ENCODE measurements at places on chromosomes 13 and 19.

DNA sequence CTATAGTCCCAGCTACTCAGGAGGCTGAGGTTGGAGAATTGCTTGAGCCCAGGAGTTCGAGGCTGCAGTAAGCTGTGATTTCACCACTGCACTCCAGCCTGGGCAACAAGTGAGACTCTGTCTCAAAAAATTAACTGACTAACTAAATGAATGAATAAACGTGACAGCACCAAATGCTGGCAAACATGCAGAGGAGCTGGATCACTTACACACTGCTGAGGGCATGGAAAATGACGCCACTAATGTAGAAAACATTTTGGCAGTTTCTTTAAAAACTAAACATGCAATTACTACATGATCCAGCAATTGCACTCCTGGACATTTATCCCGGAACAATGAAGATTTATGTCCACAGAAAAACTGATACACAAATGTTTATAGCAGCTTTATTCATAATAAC is 31.3 kb upstream of the GTF3A start:
- no peak for DNase-seq

DNA sequence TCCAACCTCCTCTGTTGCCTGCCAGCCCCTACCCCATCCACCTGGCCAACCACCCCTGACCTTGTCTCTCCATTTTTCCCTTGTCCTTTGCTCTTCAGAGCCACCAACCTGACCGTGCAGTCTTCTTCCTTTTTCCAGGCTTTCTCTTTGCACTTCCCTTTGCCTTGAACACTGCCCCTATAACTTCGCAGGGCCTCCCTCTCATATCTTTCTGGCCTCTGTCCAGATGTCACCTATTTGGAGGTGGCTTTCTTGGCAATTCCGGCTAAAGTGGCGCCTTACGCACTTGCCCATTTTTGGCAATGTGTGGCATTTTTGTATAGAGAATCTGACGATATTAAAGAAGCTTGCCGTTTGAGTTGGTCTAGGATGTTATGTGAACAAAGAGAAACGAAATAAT is 844 bp downstream of the ZNF543 start:
- DNase-seq, result no peak

- DNase-seq, result no peak
Observed at GRCh38 chr13:45873491-45874325, 22.2 kb upstream of the SIAH3 start.

DNA sequence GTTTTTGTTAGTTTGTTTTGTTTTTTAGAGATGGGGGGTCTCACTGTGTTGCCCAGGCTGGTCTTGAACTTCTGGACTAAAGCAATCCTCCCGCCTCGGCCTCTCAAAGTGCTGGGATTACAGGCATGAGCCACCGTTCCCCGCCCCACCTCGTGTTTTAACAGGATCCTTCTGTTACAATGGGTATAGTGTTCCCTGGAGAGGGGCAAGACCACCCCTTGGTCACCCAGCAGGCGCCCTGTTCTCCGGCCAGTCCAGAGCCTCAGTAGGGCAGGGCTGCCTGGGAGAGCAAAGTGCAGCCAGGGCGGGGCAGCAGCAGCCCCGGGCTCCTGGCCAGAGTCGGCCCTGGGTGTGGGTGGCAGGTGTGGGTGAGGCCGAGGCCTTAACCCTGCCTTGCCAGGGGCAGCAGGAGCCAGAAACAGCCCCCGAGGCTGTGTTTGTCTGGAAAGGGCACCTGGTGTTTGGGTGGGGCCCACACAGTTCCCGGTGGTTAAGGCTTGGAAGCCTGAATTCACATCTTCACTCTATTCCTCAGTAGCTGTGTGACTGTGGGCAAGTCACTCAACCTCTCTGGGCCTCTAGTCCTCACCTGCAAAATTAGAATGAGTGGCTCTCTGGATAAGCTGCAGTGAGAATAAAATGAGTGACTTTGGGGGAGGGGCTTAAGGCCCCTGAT is 7.2 kb downstream of the VASP start:
- DNase-seq, result no peak

GRCh38 chr13:31264151-31264550 is 64.4 kb downstream of the B3GLCT start:
- DNase-seq, result no peak

DNA sequence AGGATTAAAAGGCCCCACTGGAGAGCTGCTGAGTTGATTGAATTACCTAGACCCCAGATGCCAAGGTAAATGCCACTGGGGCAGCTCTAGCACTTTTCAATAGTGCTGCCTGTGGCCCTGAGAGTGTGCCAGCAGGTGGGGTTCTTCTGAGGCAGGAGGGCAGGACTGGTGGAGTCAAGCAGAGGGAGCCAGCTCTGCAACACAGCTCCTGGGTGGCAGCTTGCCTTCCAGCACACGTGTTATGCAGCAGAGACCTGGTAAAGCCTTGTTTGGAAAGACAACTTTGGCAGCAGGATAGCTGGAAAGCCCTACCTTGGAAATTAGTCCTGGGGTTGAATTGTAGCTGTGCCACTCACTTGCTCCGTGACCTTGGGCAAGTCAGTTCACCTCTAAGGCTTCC is 306.6 kb downstream of the ATP8A2 start:
- DNase-seq, result no peak

- DNase-seq, result no peak
Observed at GRCh38 chr13:23600534-23600933, 30.3 kb downstream of the TNFRSF19 start.

DNA sequence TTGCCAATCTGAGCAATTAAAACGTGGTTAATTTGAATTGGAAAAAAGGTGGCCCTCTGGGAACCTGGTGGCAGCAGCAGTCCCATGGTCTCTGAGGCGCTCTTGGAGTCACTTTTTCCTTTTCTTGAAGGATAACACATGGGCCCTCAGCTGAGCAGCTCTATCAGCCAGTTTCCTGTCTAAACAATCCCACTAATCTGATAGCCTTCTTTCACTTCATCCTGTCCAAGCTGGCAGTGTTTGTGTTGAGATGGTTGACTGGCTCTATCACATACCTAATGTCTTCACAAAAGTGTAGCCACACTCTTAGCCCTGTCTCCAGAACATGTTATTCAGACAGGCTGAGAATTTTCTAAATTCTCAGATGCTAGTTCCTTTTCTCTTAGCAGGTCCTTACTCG is 10.7 kb downstream of the MZT1 start:
- DNase-seq, result no peak

DNA sequence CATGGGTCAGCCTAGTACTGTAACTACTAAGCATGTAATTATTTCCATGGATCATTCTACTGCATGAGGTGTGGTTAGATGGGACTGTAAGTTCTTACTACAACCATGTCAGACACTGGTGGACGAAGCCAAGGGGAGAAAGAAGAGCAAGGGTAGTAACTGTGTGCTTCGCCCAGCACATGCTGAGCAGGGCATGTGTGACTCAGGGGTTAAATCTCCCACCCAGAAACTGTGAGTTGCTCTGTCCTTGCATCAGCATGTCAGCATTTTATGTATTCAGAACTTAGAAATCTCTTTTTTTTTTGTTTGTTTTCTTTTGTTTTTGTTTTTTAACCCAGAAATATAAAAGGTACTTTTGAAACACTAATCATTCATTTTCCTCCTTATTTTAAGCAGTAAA is 436.6 kb upstream of the KLF12 start:
- DNase-seq, result no peak

DNA sequence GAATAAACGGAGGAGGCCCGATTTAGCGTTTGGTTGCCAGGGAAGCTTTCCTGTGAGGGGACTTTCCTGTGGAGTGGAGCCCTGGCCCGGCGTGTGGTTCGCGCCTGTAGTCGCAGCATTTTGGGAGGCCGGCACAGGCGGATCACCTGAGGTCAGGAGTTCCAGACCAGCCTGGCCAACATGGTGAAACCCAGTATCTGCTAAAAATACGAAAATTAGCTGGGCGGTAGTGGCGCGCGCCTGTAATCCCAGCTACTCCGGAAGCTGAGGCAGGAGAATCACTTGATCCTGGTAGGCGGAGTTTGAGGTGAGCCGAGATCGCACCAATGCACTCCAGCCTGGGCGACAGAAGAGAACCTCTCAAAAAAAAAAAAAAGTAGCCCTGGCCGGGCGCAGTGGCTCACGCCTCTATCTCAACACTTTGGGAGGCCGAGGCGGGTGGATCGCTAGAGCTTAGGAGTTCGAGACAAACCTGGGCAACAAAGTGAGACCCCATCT is 6.9 kb downstream of the KANK3 start:
- no peak for DNase-seq

DNA sequence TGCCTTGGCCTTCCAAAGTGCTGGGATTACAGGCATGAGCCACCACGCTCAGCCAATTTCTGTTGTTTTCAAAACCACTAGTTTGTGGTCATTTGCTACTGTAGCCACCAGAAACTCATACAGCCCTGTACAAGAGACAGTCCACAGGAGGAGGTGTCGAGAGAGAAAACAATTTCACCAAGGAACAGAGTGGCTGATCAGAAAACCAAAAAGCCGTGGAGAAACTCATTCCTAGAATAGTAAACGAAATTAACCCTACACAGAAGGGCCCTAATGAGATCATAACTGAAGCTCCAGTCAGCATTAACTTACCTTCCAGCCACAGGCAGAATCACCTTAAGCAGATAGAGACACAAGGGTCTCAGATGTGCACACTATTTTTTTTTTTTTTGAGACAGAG is 3.8 kb upstream of the CCDC124 start:
- no peak for DNase-seq

GRCh38 chr19:56577719-56578602 is 10.7 kb downstream of the ZNF470 start:
- DNase-seq, result no peak

- DNase-seq, result no peak
Observed at GRCh38 chr13:46775385-46776107, 21.4 kb downstream of the ESD start.

- DNase-seq, result peak; percentile 86
Observed at GRCh38 chr13:112885782-112886268, 83.2 kb upstream of the MCF2L start.

DNA sequence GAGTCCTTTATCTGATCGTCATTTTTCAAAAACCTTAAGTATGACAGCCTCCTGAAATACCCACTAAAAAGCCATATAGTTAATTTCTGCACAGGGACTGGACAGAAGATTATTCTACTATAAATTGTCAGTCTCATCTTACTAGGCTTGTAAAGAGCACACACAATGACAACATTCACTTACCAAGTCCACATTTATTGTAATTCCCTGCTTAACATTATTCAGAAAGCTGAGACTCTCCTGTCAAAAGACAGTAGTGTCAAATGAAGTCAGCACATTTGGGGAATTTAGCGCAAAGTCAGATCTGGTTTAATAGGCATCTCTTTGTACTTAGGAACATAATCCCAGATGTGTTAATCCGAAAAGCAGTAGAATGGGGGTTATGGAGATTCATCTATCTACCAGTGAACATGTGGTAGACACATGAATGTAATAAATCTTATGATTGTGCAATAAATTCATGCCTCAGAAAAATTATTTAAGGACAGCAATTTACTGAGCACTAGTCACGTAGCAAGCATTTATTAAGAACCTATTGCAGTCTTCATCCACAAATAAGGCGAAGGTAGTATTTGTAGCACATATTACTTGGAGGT is 224.6 kb upstream of the GPC6 start:
- no peak for DNase-seq

GRCh38 chr13:106205871-106206270 is 329.6 kb downstream of the EFNB2 start:
- DNase-seq, result no peak

DNA sequence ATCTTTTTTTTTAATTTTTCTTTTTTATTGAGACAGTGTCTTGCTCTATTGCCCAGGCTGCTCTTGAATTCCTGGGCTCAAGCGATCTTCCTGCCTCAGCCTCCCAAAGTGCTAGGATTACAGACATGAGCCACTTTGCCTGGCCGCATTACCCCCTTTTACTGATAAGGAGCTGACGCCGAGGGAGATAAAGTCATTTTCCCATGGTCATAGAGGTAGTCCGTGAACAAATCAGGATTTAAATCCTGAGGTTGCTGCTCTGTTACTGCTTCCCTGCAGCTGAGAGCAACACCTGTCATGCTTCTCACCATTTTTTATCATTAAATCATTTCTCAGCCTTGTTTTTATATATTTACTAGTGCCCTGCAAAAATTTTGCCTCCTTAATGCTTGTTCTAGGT is 7.4 kb downstream of the CYSLTR2 start:
- DNase-seq, result no peak

GRCh38 chr19:29528350-29528945 is 2.7 kb downstream of the VSTM2B start:
- no peak for DNase-seq

DNA sequence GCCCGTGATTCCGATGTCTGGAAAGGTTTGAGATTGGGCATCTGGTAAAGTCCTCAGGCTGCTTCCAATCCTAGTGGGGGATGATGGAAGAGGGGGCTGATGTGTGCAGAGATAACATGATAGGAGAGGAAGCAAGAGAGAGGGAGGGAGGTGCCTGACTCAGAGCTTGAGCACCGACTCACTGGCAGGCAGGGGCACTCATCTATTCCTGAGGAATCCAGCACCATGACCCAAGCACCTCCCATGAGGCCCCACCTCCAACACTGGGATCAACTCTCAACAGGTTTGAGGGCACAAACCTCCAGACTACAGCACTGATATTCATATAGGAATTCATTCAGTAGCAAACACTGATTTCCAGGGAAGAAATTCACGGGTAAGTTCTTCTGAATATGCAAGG is 5.6 kb upstream of the SIGLEC9 start:
- DNase-seq, result no peak

- no peak for DNase-seq
Observed at GRCh38 chr19:35656700-35657099, 8.6 kb downstream of the COX6B1 start.

GRCh38 chr19:5961969-5962945 is 15.7 kb downstream of the RANBP3 start:
- peak; percentile 99 for DNase-seq

- DNase-seq, result no peak
Observed at GRCh38 chr19:16168465-16169081, 4.8 kb downstream of the CIB3 start.

Data from DMS153 (cell line).